ENCODE measurements at places on chromosomes 16 and 17.

GRCh38 chr16:75635036-75635435 is 12.0 kb upstream of the ADAT1 start:
- no peak for DNase-seq
- H3K36me3 ChIP-seq = peaks cover 14% of the 10 kb centered on the region
- H3K4me1 ChIP-seq = no peaks in the 10 kb centered on the region
- H3K27me3 ChIP-seq = no peaks in the 10 kb centered on the region

DNA sequence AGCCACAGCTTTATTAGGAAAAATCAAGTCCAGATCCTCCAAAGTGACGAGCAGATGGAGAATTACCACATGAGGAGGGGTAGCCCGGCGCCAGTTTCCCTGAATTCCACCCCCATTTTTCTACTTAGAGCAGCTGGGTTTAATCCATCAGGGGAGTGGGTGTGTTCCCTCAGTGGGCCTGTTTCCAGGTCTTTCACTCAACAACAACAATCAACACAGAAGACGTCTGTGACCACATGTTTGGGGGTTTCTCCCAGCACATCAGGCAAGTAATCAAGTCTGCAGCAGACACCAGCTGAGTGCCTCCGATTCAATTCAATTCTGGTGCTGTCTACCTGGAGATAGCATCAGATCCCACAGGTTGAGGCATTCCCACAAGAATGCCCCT is 6.8 kb downstream of the SLC6A2 start:
- no peak overlapping the region for H3K4me3 ChIP-seq
- H3K4me1 ChIP-seq = no peaks in the 10 kb centered on the region
- H3K27me3 ChIP-seq = peaks cover 3% of the 10 kb centered on the region
- H3K27ac ChIP-seq = no peak overlapping the region
- H3K36me3 ChIP-seq = no peaks in the 10 kb centered on the region

- no peaks in the 10 kb centered on the region for H3K36me3 ChIP-seq
- no peaks in the 10 kb centered on the region for H3K27me3 ChIP-seq
- DNase-seq = no peak
- H3K4me3 ChIP-seq = no peak overlapping the region
- no peaks in the 10 kb centered on the region for H3K4me1 ChIP-seq
- no peak overlapping the region for H3K27ac ChIP-seq
Observed at GRCh38 chr16:83943516-83944050, 9.5 kb upstream of the OSGIN1 start.

DNA sequence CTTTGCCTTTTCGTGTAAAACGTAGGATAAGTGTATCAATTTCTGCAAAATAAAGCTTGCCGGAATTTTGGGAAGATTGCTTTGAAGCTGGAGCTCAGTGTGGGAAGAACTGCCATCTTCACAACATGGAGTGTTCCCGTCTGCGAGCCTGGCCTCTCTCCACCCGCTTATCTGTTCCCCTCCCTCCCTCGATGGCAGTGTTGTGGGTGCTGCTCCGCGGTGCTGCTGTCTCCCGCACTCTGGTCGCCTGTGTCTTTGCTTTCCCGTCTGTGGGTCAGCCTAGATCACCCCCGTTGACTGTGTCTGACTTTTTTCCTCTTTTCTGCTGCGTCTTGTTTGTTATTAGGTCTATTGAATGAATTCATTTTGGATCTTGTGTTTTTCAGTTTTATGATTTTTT is 17.0 kb downstream of the ACSF3 start:
- no peak overlapping the region for H3K4me3 ChIP-seq
- no peak for DNase-seq
- H3K27ac ChIP-seq = no peak overlapping the region
- peaks cover 15% of the 10 kb centered on the region for H3K36me3 ChIP-seq
- H3K27me3 ChIP-seq = no peaks in the 10 kb centered on the region

- no peak overlapping the region for H3K27ac ChIP-seq
- no peaks in the 10 kb centered on the region for H3K36me3 ChIP-seq
- H3K4me3 ChIP-seq = no peak overlapping the region
Observed at GRCh38 chr16:88805887-88806393, 2.4 kb downstream of the CDT1 start.

DNA sequence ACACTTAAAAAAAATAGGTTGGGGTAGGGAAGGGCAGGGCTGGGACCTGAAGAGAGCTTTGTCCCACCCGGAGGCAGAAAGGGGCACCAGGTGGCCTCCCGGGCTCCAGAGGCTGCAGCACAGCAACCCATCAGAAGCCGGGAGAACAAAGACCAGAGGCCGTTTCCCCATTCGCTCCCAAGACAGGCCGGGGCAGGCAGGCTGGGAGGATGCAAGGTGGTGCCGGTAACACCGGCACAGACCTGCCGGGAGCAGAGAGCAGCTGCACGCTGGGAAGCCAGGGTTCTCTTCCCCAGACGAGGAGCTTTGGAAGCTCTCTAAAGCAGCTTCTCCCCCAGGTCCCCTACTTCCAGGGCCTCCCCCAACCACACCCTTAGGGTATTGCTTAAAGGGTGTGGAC is 5.6 kb downstream of the PPL start:
- DNase-seq = no peak
- peaks cover 29% of the 10 kb centered on the region for H3K27me3 ChIP-seq
- H3K4me3 ChIP-seq = no peak overlapping the region
- H3K36me3 ChIP-seq = no peaks in the 10 kb centered on the region

GRCh38 chr17:3754458-3755334 is 31.0 kb downstream of the HASPIN start:
- DNase-seq = peak; percentile 89
- peaks cover 3% of the 10 kb centered on the region for H3K4me1 ChIP-seq
- H3K27me3 ChIP-seq = no peaks in the 10 kb centered on the region
- H3K4me3 ChIP-seq = peak overlapping the region; percentile 41
- H3K27ac ChIP-seq = peak overlapping the region; percentile 46
- no peaks in the 10 kb centered on the region for H3K36me3 ChIP-seq

- H3K4me1 ChIP-seq = peaks cover 14% of the 10 kb centered on the region
- no peaks in the 10 kb centered on the region for H3K36me3 ChIP-seq
- DNase-seq = no peak
- no peak overlapping the region for H3K4me3 ChIP-seq
- H3K27ac ChIP-seq = no peak overlapping the region
Observed at GRCh38 chr17:79020631-79021301, 3.2 kb upstream of the C1QTNF1 start.

GRCh38 chr16:67000384-67001351 is 12.3 kb downstream of the CES4A start:
- DNase-seq = peak; percentile 83
- no peaks in the 10 kb centered on the region for H3K27me3 ChIP-seq
- peaks cover 5% of the 10 kb centered on the region for H3K36me3 ChIP-seq

DNA sequence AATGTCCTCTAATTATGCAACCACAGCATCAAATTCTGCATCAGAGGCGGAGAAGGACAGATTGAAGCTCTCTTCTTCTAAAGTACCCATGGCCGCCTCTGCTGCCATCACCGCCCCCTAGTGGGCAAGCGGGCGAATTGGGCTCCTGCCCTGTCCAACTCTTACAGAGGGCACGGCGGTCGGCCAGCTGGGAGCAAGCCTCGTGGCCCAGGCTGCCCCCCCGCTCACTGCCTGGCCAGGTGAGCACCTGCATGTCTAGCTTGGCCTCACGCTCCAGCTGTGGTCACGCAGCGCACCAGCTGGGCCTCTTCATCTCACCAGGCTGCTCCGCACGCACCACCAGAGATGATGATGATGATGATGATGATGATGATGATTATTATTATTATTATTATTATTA is 146.1 kb upstream of the TOM1L1 start:
- H3K27me3 ChIP-seq = no peaks in the 10 kb centered on the region
- no peaks in the 10 kb centered on the region for H3K36me3 ChIP-seq
- no peak for DNase-seq

GRCh38 chr16:27718201-27719105 is 168.5 kb downstream of the KATNIP start:
- no peaks in the 10 kb centered on the region for H3K27me3 ChIP-seq
- H3K27ac ChIP-seq = no peak overlapping the region
- no peaks in the 10 kb centered on the region for H3K4me1 ChIP-seq
- H3K36me3 ChIP-seq = peaks cover 11% of the 10 kb centered on the region
- H3K4me3 ChIP-seq = no peak overlapping the region

GRCh38 chr16:2881783-2882649 is 999 bp upstream of the FLYWCH2 start:
- H3K4me3 ChIP-seq = peak overlapping the region; percentile 85
- no peak for DNase-seq
- H3K36me3 ChIP-seq = no peaks in the 10 kb centered on the region
- H3K4me1 ChIP-seq = peaks cover 14% of the 10 kb centered on the region

GRCh38 chr17:29162082-29162908 is 17.9 kb downstream of the MYO18A start:
- H3K36me3 ChIP-seq = no peaks in the 10 kb centered on the region
